Activated effector memory CD4-positive, alpha-beta T cell treated with Interleukin-2 at 50 U/mL for 16 hours (primary cell): ENCODE measurements at places on chromosomes 2 and 18.
A peak's percentile ranks its signal among the peaks of the same experiment; 100 is the strongest.

GRCh38 chr2:163637871-163638270 is 97.9 kb downstream of the FIGN start:
- DNase-seq: no peak

DNA sequence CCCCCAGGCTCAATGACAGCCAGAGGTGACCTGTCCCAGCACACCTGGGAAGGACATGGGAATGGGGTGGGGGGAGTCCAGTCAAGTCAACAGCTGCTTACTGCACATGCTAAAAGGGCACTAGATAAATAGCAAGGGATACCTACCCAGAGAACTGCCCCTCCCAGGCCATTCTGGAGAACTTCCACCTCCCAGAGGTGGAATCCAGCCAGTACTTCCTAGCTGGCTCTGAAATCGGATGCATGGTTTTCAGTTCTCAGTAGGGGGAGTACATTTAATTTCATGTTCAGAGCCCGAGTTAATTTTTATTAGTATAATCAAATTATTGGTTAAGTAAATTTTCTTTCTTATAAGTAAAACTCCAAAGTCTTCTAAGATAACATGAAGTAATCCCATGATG is 28.9 kb upstream of the ITGA6 start:
- DNase-seq: no peak

DNA sequence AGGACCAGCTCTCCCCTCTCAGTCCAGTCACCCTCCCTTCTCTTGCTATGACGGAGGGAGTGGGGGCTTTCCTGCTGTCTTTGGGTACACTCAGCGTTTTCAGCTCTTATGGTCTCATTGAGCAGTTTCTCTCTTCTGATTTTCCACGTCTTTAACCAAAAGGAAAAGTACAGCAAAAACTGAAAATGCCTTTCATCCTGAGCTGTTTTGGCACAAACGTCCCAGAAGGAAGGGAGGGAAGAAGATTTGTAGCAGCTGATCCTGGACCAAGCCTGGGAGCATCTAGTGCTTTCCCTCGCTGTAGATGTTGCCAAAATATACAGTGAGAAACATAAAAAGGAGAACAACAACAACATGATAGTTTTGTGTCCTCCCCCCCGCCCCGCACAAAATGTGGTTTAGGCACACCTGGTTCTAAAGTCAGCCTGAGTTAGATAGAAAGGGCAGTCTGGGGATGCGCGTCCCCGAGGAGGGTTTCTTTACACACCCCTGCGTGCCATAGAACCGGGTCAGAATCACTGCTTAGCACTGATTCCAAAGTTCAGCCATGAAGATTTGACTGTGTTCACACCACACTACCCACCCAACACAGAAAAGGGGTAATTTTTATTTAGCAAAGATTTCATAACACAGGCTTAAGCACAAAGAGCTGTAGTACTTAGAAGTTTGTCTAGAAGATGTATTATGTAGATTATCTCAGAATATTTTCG is 53.4 kb downstream of the SLC40A1 start:
- DNase-seq: no peak

- peak; percentile 43 for DNase-seq
These were observed 142.8 kb downstream of the NDUFA10 start for GRCh38 chr2:239882331-239882732.

DNA sequence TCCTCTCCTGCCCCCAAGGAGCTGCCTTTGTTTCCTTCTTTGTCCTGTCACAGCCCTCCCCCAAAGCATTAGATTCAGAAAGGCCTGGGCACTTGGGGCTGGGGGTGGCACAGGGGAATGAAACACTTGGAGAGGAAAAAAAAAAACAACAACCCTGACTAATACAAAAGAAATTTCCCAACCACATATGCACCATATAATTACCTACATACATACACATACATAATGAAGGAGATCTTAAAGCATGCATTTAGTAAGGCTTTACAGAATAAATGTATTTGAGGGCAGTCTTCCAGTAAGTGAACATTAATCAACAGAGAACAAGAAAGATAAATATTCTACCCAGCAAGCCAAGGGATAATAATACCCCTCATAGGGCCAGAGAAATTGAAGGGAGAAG is 70.0 kb upstream of the PPP1CB start:
- no peak for DNase-seq

GRCh38 chr2:220269367-220269766 is 641.9 kb downstream of the SLC4A3 start:
- DNase-seq: no peak

GRCh38 chr2:195594248-195594647 is 62.8 kb upstream of the SLC39A10 start:
- no peak for DNase-seq

- DNase-seq: no peak
These were observed 111.3 kb downstream of the DOCK10 start for GRCh38 chr2:224930990-224931389.

- no peak for DNase-seq
These were observed 3.5 kb upstream of the ATL2 start for GRCh38 chr2:38380397-38381130.
